COR-L47 (cell line): ENCODE measurements at places on chromosomes 12 and 14.

- DNase-seq = no peak
Measured at GRCh38 chr12:50224026-50224692, 57.0 kb upstream of the CERS5 start.

GRCh38 chr12:49979791-49980190 is 7.0 kb downstream of the AQP6 start:
- DNase-seq = no peak

DNA sequence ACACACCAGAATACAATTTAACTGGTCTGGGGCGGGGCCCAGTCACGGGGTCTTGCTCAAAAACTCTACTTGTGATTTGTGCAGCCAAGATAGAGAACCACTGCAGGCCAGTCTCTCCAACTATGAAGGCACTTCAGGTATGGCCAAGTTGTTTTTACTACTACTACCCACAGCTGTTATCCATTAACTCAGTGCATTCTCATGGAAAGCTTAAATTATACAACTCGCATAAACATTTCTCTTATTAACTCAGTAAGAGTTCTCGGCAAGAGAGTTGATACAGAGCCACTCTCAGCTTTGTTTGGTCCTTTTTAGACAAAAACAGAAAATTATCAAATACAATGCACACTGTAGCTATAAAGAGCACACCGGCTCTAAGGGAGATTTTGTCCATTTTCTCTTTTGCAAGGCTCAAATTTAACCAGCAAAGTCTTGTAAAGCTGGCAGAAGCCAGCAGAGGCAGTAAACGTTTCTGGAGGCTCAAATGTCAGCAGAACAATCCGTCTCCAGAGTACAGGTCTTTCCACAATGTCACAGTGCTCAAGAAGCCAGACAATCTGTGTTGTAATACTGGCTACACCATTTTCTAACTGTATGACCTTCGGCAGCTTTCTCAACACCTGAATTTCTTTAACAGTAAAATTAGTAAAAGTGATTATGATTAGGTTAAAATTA is 85.9 kb downstream of the PTGER2 start:
- DNase-seq = no peak

DNA sequence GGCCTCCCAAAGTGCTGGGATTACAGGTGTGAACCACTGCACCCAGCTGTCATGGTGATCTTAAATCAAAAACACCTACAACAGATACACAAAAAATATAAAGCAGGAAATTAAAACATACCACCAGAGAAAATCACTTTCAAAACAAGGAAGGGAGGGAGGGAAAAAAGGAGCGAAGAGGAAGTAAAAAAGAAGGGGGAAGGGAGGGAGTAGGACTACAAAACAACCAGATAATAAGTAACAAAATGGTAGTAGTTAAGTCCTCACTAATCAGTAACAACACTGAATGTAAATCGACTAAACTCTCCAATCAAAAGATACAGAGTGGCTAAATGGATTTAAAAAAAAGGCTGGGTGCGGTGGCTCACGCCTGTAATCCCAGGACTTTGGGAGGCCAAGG is 89.0 kb downstream of the SH2B3 start:
- no peak for DNase-seq

- no peak for DNase-seq
Measured at GRCh38 chr12:100393200-100393599, 36.3 kb downstream of the SLC17A8 start.
